Sciatic nerve (tissue), 2 donors: ENCODE measurements at places on chromosomes 4 and X. TPM values are rescaled to one million over a fixed set of nuclear protein-coding genes. Genes with fewer than 3 reads are reported as not detected.

DNA sequence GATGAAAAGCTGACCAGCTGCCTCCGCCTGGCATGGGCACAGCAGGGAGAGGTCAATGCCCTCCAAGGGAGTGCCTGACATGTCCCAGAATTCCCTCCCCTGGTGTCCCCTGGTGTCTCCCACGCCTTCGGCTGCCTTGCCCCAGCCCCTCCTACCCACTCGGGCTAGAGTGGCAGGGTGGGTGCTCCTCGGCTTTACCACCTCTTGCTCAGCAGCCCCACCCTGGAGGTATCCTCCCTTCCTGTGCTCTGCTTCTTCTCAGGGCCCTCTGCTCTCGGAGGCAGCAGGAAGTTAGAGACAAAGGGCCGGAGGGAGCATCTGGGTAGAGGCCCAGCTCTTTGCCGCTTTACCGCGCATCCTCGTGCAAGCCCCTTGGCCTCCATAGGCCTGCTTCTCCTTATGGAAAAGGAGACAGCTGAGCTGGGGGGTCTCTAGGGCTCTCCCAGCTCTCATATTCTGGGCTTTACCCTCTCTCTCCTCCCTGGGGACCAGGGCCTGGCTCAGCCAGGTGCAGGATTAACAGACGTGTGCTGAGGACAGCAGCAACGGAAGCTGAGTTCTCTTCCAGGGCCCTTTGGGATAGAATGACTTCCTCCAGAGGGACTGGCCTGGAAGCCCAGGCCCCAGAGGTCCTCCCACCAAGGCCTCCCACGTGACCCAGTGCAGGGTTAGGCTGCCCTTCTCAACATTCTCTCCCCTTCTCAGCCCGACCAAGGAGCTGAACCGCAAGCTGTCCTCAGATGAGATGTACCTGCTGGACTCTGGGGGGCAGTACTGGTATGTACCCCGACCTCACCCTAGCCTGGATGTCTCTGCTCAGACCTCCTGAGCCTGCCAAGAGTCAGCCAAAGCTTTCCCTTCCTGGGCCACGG lies 17.2 kb downstream of the XPNPEP2 start:
- no peak for DNase-seq

DNA sequence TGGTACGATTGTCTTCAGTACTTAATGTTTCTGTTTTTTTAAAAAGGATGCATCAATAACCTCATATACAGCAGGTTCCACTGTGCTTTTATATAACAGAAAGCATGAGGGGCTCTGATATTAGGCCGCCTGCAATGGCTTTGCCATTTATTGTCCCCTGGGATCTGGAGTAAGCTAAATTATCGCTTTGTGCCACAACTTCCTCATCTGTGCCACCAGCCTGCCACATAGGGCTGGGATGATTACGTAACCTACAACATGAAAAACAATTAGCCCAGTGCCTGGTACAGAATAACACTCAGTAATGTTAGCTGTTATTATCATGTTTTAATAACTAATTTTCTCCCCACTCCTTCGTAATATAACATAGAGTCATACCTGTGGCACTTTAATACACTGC lies 65.5 kb upstream of the TRIM2 start:
- DNase-seq = no peak

DNA sequence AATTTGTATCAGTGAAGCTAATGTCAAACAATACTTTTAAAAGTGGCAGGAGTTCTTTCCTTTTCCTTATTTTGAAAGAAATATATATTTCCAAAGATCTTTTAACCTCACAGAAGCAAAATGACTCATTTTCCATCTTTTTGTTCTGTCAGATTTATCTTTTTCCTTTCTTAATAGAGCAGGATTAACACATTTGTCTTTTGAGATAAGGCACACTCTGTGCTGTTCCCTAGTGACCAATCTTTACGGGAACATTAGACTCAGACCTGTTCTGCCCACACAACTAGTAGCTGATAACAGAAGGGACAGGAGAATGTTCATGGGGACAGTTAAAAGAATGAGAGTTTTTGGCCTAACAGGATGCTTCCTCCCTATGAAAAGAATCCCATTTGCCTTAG lies 381.2 kb downstream of the STPG2 start:
- DNase-seq = no peak

GRCh38 chrX:133134282-133134681 lies 37.4 kb upstream of the USP26 start:
- DNase-seq = no peak

DNA sequence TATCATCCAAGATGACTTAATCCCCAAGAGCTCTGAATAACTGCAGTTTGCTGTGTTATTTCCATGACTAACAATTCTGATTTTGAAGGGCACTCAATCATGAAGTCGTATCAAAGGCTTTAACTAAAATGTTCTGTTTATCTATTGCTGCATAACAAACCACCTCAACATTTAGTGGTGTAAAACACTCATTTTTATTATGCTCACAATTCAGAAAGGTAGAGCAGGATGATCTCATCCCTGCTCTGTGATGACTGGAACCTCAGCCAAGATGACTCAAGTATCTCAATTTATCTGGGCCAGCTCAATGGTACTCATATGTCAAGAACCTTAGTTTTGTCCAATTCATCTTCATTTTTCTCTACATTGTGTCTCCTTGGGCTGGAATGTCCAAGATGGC lies 451.1 kb downstream of the PPARGC1A start:
- DNase-seq = no peak

The ADGRL3 gene
- total RNA-seq = 45.9 TPM
